ENCODE measurements at places on chromosomes 2 and 18.

- no peak for DNase-seq
Observed at GRCh38 chr2:16640867-16641266, 24.8 kb downstream of the CYRIA start.

- DNase-seq = no peak
Observed at GRCh38 chr18:22753130-22753831, 179.8 kb upstream of the RBBP8 start.

DNA sequence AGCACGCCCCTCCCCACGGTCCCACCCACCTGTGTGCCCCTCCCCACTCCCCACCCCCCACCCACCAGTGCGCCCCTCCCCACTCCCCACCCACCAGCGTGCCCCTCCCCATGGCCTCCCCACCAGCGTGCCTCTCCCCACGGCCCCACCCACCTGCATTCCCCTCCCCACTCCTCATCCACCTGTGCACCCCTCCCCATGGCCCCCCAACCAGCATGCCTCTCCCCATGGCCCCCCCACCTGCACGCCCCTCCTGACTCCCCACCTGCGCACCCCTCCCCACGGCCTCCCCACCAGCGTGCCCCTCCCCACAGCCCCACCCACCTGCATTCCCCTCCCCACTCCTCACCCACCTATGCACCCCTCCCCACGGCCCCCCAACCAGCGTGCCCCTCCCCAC, 190.2 kb downstream of the EIPR1 start:
- DNase-seq = no peak

DNA sequence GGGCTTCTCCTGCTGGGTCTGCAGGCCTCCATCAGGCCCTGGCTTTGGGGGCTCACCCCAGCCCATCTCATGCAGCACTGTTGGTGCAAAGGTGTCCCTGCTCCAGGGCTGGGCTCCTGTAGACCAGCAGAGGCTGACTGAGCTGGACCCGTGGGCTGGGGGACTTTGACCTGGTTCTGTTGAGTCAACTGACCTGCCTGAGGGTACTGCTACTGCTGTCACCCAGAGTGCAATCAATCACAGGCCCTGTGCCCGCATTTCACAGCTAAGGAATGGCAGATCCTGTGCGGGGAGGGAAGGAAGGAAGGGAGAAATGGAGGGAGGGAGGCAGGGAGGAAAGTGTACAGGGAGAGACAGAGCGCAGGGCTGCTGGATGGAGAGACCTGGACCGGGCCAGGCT, 136.8 kb downstream of the TPO start:
- no peak for DNase-seq

- DNase-seq = peak; percentile 29
Observed at GRCh38 chr2:112626604-112627059, 19.1 kb upstream of the SLC20A1 start.

DNA sequence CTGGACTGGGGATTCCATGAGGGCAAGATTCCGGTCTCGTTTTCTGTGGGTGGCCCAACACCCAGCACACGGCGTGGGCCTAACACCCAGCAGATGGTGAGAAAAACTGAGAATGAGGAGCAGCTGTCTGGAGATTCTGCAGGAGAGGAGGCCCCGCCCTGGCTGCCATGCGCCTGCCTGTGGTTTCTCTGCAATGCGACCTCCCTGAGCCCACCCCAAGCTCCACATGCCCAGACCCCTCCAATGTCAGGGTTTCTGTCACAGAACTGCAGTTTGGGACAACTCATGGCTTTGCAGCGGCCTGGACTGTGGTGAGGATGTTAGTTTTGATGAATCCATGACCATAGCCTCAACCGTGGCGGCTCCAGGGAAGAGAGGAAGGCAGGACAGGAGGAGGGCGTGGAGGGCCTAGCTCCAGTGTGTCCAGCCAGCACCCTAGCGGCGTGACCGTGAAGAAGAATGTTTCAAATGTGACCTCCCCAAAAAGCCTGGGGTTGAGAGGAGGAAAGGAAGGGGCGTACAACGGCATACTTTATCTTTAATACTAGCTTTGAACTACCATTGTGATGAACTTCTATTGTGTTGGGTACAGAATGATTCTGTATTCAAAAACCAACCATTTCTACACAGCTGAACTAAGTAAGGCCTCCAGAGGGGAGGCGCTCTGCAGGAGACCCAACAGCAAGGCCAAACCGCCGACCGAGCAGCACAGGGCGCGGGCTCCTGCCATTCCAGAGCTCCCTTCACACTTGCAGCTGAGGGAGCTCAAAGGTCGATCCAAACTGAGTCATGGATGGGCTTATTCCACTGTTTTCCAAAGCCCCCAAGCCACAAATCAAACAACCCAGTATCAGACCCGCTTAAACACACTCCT, 3.4 kb downstream of the PXDN start:
- no peak for DNase-seq

- no peak for DNase-seq
Observed at GRCh38 chr2:38654528-38655381, 11.2 kb upstream of the GALM start.

DNA sequence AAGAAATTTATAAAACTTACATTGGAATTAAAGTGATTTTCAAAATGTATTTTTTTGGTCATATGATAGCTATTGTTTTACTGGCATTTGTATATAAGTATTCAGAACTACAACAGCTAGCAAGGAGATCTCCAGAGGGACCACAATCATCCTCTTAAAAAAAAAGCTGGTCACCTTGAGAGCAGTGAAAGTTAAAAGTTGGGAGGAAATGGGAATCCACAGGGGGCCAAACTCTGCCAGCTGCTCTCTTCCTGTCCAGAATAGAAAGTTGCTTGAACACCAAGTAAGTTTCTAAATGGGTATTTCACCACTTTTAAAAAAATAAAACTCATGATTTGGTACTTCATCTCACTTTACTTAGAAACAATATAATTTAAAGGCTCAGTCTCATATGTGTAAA, 1025.1 kb downstream of the LRP1B start:
- no peak for DNase-seq

DNA sequence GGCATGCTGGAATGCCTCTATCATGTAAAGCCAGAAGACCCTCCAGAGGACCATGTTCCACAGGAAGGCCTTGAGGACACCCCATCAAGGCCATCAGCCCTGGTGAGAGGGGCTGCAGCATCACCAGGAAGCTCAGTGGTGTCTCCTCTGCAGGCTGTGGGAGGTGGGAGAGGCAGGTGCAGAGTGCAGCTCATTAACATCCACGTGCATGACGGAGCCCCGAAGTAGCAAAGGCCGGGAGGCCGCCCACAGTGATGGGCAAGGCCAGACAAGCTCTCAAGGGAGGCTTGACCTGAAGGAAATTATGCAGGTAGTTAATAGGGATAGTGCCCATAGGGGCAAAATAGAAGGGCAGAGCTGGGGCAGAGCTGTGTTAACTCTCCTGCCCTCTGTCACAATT, 30.3 kb upstream of the SMCHD1 start:
- no peak for DNase-seq

- no peak for DNase-seq
Observed at GRCh38 chr18:35673682-35674081, 92.1 kb downstream of the GALNT1 start.

- DNase-seq = no peak
Observed at GRCh38 chr2:176139661-176140512, 10.4 kb downstream of the HOXD8 start.

DNA sequence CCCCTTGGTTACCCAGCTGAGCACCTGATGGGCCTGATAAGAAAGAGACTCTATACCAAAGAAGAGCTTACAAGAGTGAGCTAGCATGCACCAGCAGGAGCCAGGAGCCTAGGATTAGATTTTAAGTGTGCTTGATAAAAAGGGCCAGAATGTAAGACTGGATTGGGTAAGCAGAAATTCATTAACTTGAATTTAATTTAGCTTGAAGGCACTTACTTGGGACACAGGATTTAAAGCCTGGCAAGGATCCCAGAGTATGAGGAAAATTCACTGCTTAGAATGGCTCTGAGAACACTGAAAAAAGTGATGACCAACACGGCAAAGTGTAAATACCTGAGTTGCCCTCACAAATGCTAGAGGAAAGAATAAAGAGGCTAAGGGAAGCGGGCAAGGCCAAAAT, 91.3 kb upstream of the RBBP8 start:
- DNase-seq = no peak

Measured in stimulated activated CD4-positive, alpha-beta T cell treated with anti-CD3 and anti-CD28 coated beads, Interleukin-1b, Interleukin-23, amount 100 ng/mL, for 1 hour (primary cell).